Gastrocnemius medialis (tissue), 4 donors: ENCODE measurements at places on chromosomes 11 and 22. TPM values are rescaled to one million over a fixed set of nuclear protein-coding genes. Genes with fewer than 3 reads are reported as not detected.

- no peak overlapping the region for H3K4me3 ChIP-seq
- H3K27me3 ChIP-seq = no peaks in the 10 kb centered on the region
- DNase-seq = no peak
- H3K27ac ChIP-seq = no peak overlapping the region
- H3K4me1 ChIP-seq = no peaks in the 10 kb centered on the region
- H3K36me3 ChIP-seq = no peaks in the 10 kb centered on the region
Observed at GRCh38 chr11:21485006-21485405, 707.9 kb upstream of the ANO5 start.

YDJC gene
- 7.1 TPM for total RNA-seq

AP5B1 gene
- total RNA-seq = 28.3 TPM

CDK2AP2 gene
- total RNA-seq = 24.1 TPM

OR5P2 gene
- not detected for total RNA-seq

DNA sequence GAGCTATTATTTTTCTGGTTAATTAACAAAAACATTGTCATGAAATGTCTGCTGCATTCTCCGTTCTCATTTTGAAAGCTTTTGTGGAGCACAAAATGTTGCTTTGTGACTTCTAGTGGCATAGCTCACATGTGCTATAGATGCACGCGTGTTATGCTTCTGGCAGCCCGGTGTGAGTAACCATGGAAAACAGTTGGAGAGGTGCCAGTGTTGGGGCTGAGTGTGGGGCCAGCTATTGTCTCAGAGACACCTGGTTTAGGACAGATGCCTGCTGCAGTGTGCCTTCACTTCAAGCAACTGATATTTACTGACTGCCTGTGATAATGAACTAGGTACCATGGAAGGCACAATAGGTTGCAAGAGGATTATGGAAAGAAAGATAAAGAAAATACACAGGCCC lies 760.6 kb downstream of the NTM start:
- H3K27ac ChIP-seq = no peak overlapping the region
- H3K27me3 ChIP-seq = no peaks in the 10 kb centered on the region

DNA sequence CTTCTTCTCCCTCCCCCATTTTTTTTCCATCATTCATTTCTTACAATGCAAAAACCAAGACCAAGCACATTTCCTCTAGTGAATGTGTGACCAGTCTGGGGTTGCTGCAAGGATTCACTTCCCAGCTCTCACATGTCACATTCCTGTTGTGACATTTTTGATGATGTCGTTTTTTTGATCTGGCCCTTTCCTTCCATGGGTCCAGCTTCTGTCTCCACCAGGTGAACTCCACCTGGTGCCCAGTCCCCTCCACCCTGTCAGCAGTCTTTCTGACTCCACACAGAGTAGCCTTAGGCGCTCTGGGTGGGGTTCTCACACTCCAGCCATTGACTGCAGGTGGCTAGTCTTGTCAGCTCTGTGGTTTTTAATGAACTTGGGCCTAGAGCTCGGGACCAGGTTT lies 15.6 kb downstream of the PANX1 start:
- H3K4me1 ChIP-seq = peaks cover 16% of the 10 kb centered on the region
- no peak for DNase-seq
- no peak overlapping the region for H3K4me3 ChIP-seq
- H3K36me3 ChIP-seq = no peaks in the 10 kb centered on the region
- H3K27ac ChIP-seq = no peak overlapping the region

- no peaks in the 10 kb centered on the region for H3K27me3 ChIP-seq
- H3K4me1 ChIP-seq = peaks cover 63% of the 10 kb centered on the region
- peak overlapping the region; percentile 49 for H3K27ac ChIP-seq
- peak; percentile 72 for DNase-seq
Observed at GRCh38 chr11:125429174-125429707, 66.8 kb downstream of the FEZ1 start.

DNA sequence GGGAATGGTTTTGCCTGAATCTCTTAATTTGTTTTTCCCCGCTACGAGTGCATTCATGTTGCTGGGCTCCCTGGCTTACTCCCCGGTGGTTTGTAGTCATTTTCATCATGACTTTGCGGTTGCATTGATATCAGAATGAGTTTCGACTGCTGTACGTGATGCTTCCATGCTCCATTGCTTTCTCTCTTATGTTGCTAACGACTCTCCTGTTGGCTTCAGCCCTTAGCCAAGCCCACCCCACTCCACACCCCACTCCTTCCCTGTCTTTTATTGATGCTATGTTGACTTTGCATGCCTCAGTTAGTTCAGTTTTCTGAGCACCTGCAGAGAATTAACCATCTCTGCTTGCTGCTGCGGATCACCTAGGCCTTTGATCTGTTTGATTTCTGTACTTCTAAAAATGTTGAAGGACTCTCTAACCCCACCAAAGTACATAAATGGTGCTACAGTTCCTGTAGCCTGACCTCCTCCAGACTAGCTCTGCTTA lies 65.3 kb downstream of the ARFGAP2 start:
- no peak for DNase-seq
- no peak overlapping the region for H3K4me3 ChIP-seq
- no peaks in the 10 kb centered on the region for H3K27me3 ChIP-seq
- H3K36me3 ChIP-seq = no peaks in the 10 kb centered on the region

VSTM5 gene
- total RNA-seq = not detected

DNA sequence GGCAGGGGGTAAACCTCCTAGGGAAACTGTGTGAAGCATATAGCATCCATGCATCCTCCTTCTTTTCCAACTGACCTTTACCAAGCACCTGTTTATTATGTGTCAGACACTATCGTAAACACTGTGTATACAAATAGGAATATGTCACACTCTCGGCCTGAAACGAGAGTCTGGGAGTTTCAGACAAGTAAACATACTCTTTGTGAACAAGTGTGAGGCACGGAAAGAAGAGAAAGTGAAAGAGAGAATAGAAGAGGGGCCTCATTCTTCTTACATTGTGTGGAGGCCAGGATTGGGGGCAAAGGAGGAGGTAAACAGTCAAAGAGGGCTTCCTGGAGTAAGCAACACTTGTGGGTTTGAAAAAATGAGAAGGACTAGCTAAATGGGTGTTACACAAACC lies 16.4 kb downstream of the CSNK2A3 start:
- H3K4me3 ChIP-seq = no peak overlapping the region
- H3K27ac ChIP-seq = no peak overlapping the region
- no peaks in the 10 kb centered on the region for H3K27me3 ChIP-seq
- no peaks in the 10 kb centered on the region for H3K36me3 ChIP-seq

MYEOV gene
- not detected for total RNA-seq

GRCh38 chr11:13577881-13578280 lies 82.1 kb upstream of the PTH start:
- H3K4me3 ChIP-seq = no peak overlapping the region
- no peaks in the 10 kb centered on the region for H3K36me3 ChIP-seq
- H3K4me1 ChIP-seq = no peaks in the 10 kb centered on the region

DNA sequence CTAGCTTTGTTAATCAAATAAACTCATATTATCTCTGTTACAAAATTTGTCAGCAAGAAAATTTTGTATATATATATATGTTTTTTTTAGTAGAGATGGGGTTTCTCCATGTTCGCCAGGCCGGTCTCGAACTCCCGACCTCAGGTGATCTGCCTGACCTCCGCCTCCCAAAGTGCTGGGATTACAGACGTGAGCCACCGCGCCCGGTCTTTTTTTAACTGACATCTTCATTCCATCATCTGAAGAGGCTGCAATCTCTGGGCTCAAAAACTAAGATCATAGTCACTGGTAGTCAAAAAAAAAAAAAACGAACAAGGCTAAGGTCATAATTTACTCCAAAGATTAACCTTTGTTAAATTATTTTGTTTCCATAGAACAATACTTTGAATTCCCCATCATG lies 5.3 kb upstream of the KLHDC7B start:
- H3K36me3 ChIP-seq = no peaks in the 10 kb centered on the region
- no peak overlapping the region for H3K4me3 ChIP-seq
- H3K4me1 ChIP-seq = peaks cover 4% of the 10 kb centered on the region
- peaks cover 18% of the 10 kb centered on the region for H3K27me3 ChIP-seq

SEC14L2 gene
- total RNA-seq = 4.5 TPM

ELFN2 gene
- not detected for total RNA-seq

GRCh38 chr11:68206211-68206610 lies 6.9 kb downstream of the KMT5B start:
- H3K27ac ChIP-seq = peak overlapping the region; percentile 2
- peaks cover 48% of the 10 kb centered on the region for H3K4me1 ChIP-seq
- H3K36me3 ChIP-seq = no peaks in the 10 kb centered on the region
- H3K27me3 ChIP-seq = no peaks in the 10 kb centered on the region
- no peak overlapping the region for H3K4me3 ChIP-seq

- no peak for DNase-seq
- H3K36me3 ChIP-seq = no peaks in the 10 kb centered on the region
- peak overlapping the region; percentile 26 for H3K4me3 ChIP-seq
- H3K27ac ChIP-seq = no peak overlapping the region
- H3K27me3 ChIP-seq = peaks cover 12% of the 10 kb centered on the region
Observed at GRCh38 chr11:133082841-133083488, 449.3 kb downstream of the OPCML start.

GSTT2B gene
- 7.2 TPM for total RNA-seq

DNA sequence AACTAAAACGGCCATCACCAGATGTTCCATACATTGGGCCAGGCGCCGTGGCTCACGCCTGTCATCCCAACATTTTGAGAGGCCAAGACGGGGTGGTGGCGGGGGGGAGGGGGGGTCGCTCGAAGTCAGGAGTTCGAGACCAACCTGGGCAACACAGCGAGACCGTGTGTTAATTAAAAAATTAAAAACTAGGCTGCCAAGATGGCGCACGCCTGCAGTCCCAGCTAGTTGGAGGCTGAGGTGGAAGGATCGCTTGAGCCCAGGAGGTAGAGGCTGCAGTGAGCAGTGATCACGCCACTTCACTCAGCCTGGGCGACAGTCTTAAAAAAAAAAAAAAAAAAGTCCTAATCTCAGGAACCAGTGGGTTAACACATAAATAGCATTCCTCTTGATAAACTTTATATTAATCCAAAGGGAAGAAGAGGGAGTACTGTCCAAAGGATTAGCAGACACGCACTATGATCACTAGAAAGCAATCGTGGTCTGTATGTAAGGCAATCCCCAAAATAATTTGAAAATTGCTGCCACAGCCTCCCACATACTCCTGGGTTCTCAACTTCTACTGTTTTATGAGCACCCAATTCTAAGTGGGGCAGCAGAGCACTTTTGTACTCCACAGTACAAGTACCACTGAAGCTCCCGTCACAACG lies 604 bp downstream of the PUS3 start:
- H3K36me3 ChIP-seq = peaks cover 8% of the 10 kb centered on the region
- H3K27ac ChIP-seq = peak overlapping the region; percentile 83
- DNase-seq = no peak
- H3K4me3 ChIP-seq = peak overlapping the region; percentile 67

DNA sequence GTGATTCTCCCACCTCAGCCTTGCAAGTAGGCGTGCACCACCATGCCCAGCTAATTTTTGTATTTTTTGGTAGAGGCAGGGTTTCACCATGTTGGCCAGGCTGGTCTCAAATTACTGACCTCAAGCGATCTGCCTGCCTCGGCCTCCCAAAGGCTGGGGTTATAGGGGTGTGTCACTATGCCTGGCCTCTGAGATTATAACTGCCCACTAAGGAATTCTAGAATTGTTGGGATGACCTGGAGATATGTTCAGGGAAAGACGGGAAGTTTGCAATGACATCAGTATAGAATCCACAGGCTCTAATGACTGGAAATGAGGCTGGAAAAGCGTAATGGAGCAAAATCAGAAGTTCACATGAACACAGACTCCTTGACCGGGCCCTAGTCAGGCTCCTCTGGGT lies 62.2 kb downstream of the CLMP start:
- no peak for DNase-seq
- H3K27me3 ChIP-seq = no peaks in the 10 kb centered on the region
- H3K4me3 ChIP-seq = no peak overlapping the region
- H3K27ac ChIP-seq = no peak overlapping the region
- no peaks in the 10 kb centered on the region for H3K36me3 ChIP-seq

RAB38 gene
- total RNA-seq = not detected

FOLH1 gene
- total RNA-seq = not detected

DNA sequence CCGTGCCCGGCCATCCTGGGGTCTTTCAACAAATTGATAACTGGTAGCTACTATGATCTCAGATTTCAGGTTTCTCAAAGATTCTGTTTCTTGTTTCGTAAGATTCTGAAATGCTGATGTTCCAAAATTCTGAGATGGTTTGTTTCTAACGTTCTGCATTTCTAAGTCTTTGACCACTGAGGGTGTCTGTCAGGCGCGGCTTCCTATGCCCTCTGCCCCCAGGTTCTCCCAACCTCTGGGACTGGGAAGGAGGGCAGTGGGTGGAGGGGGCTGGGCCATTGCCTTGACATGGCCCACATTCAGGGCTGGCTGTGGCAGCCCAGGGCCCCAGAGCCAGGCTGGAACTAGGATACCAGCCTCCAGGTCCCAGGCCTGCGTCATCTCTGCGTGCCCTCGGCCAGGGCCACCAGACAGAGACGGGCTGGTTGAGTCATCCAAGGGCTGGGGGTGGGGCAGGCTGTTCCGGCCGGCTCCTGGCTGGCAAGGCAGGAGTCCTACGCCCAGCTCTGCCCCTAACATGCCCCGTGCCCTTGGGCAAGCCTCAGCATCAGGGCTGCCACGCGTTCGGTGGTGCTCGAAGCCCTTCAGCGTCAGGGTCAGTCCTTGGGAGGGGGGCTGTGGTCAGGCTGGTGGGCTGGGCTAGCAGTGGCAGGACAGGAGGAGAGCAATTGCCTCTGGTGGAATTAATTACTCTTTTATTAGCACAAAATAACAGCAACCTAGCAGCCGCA lies 5.2 kb downstream of the TMEM134 start:
- H3K4me1 ChIP-seq = peaks cover 20% of the 10 kb centered on the region
- H3K36me3 ChIP-seq = no peaks in the 10 kb centered on the region
- no peaks in the 10 kb centered on the region for H3K27me3 ChIP-seq
- DNase-seq = peak; percentile 76

TRPM5 gene
- total RNA-seq = not detected

IL17RA gene
- total RNA-seq = 3.5 TPM

MUC5AC gene
- total RNA-seq = not detected

GRCh38 chr11:105429096-105429910 lies 180.6 kb upstream of the GRIA4 start:
- no peak overlapping the region for H3K4me3 ChIP-seq
- no peaks in the 10 kb centered on the region for H3K27me3 ChIP-seq
- H3K27ac ChIP-seq = no peak overlapping the region
- H3K4me1 ChIP-seq = no peaks in the 10 kb centered on the region
- no peak for DNase-seq

CRACR2B gene
- total RNA-seq = 3.9 TPM

DNA sequence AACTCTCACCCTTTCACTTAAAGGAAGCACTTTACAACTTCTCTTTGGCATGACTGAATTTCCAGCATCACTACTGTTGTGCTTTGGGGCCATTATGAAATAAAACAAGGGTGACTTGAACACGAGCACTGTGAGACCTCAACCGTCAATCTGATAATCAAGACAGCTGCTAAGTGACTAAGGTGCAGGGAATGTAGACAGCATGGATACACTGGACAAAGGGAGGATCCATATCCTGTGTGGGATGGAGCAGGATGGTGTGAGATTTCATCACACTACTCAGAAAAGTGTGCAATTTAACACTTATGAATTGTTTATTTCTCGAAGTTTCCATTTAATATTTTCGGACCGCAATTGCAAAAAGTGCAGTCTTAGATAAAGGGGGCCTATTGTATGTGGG lies 16.1 kb upstream of the EXPH5 start:
- no peaks in the 10 kb centered on the region for H3K27me3 ChIP-seq
- no peak overlapping the region for H3K27ac ChIP-seq
- no peaks in the 10 kb centered on the region for H3K36me3 ChIP-seq
- no peak overlapping the region for H3K4me3 ChIP-seq
- DNase-seq = no peak
- H3K4me1 ChIP-seq = no peaks in the 10 kb centered on the region
